ENCODE measurements at places on chromosomes 2 and 18.

GRCh38 chr2:149064856-149065630 is 26.5 kb downstream of the LYPD6B start:
- no peak for DNase-seq

GRCh38 chr2:164664070-164664469 is 42.8 kb upstream of the GRB14 start:
- no peak for DNase-seq

DNA sequence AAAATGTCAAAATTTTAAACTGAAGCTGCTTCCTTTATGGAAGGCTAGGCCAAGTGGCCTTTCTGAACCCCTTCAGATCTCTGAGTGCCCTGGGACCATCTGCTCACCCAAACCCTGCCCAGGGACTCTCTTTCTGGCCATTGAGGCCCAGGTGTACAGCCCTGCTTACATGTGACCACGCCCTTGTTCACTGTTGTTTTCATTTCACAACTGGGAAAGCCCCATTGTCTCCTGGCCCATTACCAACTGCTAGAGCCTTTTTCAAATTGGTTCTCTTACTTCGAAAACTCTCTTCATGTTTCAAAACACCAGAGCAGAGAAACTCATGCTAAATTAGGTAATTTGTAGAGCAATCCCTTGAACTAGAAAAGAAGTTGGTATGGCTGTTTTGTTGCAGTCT is 219.5 kb upstream of the TANK start:
- DNase-seq, result peak; percentile 5

GRCh38 chr2:68108120-68108519 is 45.3 kb upstream of the C1D start:
- DNase-seq, result no peak

DNA sequence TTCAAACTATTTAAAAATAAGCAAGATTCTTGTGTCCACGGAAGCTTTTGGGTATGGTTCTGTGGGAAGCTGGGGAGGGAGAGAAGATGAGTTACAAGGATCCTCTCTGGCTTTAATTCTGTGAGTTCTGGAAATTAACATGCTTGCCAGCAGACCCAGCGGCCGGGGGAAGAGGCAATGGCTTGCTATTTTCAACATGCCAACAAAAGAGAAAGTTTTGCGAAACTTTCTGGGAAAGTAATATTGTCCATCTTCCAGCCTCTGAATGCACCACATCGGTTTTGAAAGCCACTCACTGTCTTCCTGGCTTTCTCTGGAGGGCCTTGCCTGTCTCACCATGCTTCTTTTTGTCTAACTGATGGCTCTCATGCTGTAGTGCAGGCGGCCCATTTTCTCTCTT is 85.7 kb downstream of the EN1 start:
- no peak for DNase-seq

DNA sequence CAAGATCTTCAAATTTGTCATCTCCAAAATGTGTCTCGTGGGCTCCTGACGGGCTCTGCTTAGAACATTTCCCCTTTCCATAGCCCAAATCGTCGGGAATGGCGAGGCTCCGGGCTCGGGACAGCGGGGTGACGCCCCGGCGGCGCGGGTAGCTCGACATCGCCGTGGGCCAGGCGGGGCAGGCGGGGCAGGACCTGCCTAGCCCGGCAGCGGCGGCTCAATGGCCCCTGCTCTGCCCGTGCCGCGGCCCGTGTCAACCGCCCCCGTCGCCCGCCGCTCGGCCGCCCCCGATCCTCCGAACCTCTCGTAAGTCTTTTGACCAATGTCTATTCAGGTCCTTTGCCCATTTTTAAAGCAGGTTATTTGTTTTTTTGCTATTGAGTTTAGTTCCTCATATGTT is 111.2 kb downstream of the PMAIP1 start:
- DNase-seq, result no peak

GRCh38 chr18:61132031-61132430 is 201.2 kb upstream of the CDH20 start:
- DNase-seq, result no peak

DNA sequence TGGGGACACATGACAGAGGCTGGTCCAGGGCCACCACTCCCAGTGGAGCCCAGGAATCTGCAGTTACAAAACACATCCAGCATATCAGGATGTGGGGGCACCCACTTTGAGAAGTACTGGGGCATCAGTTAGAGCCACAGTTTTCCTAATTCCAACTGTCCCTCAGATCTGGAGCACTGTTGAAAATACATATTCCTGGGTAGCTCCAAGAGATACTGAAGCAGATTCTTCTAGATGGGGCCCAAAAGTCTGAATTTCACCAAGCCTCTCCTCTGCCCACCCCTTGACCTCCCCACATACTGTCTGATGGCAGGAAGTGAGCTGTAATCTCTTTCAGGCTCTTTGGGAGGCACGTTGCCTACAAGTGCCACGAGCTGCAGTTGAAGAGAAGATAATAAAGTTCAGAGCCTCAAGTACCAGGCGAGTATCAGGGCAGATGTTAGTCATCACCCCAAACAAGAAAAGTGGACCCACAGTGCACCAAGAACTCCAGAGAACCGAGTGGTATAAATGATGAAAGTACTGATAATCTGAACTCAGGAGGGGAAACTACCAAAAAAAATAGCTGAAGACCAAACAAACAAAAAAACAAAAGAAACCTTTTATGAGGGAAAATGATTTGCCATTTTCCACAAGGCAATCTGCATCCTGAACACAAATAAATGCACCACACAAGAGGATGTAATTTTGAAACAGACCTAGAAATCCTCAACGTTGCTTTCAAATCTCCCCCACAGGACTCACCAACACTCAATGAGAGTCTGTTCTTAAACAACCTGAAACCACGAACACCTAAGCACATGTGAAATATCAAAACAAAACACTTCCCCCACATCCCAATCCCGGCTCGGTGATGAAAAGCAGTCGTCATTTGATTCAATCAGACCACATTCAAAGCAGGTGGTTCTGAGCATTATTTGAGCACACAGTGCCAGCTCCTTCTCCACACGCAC is 98.7 kb downstream of the TCF4 start:
- DNase-seq, result peak; percentile 73

DNA sequence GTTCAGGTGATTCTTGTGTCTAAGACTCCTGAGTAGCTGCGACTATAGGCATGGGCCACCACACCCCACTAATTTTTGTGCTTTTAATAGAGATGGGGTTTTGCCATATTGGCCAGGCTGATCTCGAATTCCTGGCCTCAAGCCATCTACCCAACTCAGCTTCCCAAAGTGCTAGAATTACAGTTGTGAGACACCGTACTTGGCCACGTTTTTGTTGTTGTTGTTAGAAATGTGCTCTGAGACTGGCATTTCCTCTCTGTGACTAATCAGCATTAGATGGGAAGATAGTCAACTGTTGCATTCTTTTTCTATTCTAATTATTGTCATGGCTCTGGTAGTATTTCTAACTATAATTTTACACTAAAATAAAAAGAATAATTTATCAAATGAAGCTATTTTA is 191.7 kb downstream of the CAMKMT start:
- DNase-seq, result no peak

GRCh38 chr2:215904101-215904500 is 109.2 kb downstream of the MREG start:
- DNase-seq, result no peak

DNA sequence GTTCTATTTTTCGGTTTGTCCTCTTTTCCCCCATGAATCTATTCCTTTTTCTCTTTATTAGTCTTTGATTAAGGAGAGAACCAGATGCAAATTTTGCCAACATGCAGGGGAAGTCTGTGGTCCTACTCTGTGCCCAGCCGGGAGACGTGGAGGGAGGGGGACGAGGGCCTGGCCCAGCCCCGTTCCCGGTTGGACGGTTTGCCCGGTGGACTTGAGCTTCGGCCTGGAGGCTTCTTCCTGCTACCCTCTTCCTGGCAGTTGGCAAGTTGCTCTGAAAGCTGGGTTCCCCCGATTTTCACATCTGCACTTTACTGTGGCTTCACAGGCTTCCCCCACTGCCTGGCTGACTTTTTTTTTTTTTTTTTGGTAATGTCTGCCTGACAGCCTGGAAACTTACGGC is 39.3 kb upstream of the GBX2 start:
- DNase-seq, result no peak

- no peak for DNase-seq
These were observed 17.8 kb upstream of the SPAG16 start for GRCh38 chr2:213266421-213266820.

GRCh38 chr18:76394780-76395476 is 100.1 kb downstream of the ZNF516 start:
- no peak for DNase-seq

DNA sequence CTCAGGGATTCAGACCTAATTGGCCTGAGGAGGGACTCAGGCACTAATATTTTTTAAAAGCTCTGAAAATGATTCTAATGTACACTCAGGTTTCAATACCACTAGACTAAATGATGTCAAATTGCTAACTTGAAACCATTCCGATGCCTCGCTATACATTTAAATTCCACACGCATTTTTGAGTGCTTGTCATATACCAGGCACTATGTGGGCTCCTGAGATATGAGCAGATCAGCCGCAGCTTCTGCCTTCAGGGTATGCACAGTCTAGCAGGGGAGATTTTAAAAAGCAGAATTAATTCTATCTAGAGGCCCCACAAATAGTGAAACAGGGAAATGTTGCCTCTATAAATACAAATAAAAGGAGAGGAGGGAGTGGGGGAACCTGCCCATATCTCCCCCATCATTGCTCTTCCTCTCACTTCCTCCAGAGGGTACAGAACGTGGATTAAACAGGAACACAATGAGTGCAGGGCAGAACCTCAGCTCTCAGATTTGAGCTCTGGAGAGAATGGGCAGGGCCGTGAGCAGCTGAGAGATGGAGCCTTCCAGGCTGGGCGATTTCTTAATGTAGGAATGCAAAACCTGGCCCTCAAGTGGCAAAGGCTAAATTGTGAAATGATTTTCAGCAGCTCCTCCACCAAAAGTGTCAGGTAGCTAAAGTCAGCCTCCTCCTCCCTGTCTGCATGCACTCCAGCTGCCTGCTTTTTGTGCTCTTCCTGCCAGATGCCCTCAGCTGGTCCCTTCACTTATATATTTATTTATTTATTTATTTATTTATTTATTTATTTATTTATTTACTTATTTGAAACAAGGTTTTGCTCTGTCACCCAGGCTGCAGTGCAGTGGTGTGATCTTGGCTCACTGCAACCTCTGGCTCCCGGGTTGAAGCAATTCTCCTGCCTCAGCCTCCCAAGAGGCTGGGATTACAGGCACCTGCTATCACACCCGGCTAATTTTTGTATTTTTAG is 24.6 kb upstream of the LBH start:
- no peak for DNase-seq

DNA sequence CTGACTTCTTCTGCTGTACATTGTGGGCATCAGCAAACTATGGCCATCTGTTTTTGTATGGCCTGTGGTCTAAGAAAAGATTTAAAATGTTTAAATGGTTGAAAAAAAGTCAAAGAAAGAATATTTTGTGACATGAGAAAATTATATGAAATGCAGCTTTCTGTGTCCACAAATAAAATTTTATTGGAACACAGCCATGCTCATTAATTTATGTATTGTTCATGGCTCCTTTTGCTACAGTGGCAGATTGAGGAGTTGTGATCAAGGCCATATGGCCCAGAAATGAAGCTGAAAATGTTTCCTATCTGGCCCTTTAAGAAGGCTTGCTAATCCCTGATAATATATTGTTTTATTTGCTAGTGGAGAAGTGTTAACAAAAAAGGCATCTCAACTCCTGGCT is 162.0 kb downstream of the SLC4A3 start:
- DNase-seq, result no peak

GRCh38 chr2:71512386-71512785 is 59.0 kb downstream of the DYSF start:
- no peak for DNase-seq

GRCh38 chr2:124879640-124880039 is 854.6 kb downstream of the CNTNAP5 start:
- DNase-seq, result no peak

DNA sequence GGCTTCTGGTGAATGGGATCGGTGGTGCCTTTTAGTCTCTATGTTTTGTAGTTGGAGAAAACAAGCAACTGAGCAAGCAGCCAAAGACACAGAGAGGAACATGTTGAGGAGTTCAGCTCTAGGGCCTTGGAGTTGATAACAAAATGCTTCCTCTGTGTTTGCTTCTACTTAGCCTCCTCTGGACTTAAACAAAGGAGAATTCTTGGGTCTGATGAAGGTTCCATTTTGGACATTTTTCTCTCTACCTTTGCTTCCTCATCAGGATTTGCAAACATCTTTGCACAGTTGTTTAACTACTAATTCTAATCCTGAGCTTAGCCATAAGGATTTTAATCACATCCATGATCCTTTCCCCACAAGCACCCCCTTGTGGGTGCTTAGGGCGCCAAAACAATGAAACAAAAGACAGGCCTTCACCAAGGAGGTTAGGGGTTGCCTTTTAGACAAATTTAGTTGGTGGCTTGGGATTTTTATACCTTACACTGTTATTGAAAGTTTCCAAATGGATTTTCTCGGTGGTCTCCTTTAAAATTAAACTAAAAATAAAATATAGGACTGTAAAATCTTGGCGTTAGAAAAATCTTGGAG is 148.5 kb upstream of the SATB2 start:
- DNase-seq, result no peak

GRCh38 chr2:134197445-134197844 is 56.4 kb upstream of the MGAT5 start:
- no peak for DNase-seq

DNA sequence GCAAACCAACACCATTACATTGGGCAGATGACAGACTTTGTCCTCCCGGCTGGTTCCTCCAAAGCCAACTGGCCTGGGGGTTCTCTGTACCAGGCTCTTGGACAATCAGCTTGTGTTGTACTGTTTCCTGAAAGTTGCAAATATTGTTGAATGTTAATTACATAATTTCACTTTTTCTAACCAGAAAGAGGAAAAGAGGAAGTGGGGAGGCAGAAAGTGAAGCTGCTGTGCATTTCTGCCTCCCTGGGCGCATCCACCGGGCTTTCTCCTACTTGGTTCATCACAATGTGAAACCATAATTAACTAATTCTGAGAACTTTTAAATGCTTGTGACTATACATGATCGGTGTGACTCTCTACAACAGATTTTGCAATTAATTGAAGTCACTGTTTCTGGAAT is 10.1 kb downstream of the TWIST2 start:
- no peak for DNase-seq

GRCh38 chr2:9668687-9669345 is 38.0 kb upstream of the YWHAQ start:
- DNase-seq, result no peak

GRCh38 chr2:5339473-5339872 is 352.7 kb upstream of the SOX11 start:
- DNase-seq, result no peak

- DNase-seq, result no peak
These were observed 22.4 kb downstream of the TMEM200C start for GRCh38 chr18:5872886-5873285.

DNA sequence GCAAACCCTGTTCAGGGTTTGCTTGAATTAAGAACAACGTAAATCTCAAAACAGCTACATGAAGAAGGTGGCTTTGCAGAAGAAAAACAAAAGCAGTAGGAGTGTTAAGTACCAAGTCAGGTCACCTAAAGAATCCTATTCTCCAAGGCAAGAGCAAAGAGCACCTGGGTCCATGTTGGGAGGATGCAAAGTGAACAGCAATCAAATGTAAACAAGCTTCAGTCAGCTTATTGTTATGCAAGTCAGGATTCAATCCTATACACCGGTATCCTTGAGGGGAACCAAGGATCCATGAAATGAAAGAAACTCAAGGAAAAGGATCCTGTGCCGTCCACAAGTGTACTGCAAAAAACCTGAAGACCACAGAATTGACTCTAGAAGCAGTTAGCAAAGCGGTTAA is 261.0 kb upstream of the DDX18 start:
- DNase-seq, result no peak
